Islet precursor cell (in vitro differentiated cells): ENCODE measurements at places on chromosomes 1 and 21.

- no peak for DNase-seq
Measured at GRCh38 chr21:15943009-15943666, 213.4 kb downstream of the USP25 start.

GRCh38 chr1:42043182-42043581 is 110.0 kb upstream of the GUCA2B start:
- no peak for DNase-seq

GRCh38 chr21:38881131-38881530 is 75.4 kb downstream of the ETS2 start:
- no peak for DNase-seq

DNA sequence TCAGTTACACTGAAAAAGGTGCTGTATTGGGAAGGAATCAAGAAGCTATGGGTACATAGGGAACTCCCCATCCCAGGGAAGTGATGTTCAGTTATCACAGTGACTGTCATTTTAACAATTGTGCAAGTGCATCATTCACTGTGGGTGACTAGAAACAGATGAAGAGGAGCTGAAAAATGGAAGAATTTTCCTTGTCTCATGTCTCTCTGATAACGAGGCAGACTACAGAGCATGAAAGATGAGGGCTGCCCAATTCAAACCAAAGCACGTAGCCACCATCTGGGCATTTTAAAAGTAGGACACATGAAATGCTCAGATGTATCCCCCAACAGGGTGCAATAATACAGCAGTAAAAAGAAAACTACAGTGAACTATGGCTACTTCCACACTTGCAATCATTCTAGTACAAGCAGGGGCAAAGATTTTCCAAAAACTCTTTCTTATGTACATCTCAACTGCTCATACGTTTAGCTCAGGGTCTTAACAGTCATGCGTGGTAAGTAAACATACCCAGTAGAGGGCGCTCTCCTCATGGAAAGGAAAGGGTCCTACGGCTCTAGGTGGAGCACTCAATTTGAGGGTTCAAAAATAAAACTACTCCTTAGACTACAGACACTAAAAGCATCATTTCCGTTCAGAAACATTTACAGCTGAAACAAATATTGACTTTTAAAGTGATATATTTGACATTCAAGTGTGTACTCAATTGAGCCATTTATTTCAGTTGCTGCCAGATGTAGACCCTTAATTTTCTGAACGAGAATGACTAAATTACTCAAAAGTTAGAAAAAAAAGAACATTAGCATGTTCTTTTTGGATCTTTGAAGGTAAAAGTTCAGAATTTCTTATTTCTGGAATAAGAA is 143.2 kb downstream of the KCTD3 start:
- DNase-seq = no peak

- DNase-seq = no peak
Measured at GRCh38 chr1:165619647-165620151, 11.3 kb upstream of the MGST3 start.

GRCh38 chr1:99814373-99814900 is 35.7 kb upstream of the AGL start:
- DNase-seq = no peak

- DNase-seq = peak; percentile 66
Measured at GRCh38 chr1:3283849-3284248, 170.6 kb upstream of the ARHGEF16 start.

DNA sequence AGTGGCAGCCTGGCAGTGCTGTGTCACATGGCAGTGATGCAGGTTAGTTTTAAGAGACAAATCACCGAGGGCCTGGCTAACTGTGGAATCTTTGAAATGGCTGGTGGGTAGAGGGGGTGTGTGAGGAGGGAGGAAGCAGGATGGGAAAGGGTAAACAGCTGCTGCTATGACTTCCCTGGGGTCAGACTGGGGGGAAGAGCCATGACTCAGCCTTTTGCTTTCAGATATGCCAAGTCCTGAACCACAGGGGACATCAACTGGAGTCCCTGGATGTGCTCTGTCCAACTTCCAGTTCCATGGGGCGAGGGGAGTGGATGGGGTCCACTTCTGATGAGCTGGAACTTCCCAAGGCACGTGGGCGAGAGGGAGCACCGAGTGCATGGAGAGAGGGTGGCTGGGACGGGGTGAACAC is 121.1 kb upstream of the ADAR start:
- DNase-seq = no peak
